Activated CD4-positive, CD25-positive, alpha-beta regulatory T cell treated with anti-CD3 and anti-CD28 coated beads, Interleukin-2, amount 50 U/mL, for 16 hours (primary cell): ENCODE measurements at places on chromosomes 16 and 17.

DNA sequence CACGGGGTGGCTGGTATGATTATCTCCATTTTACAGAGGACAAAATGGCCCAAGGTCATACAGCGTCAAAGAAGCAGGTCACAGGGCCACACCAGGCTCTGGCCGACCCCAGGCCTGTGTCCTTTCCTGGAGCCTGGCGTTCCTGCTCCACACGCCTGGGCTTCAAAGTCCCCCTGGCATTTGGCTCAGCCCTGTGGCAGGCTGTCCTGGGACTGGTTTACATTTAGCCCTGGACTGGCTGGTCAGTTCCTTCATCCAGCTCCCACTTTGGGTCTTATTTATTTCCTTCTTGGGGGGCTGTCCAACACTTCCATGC lies 15.3 kb downstream of the TBX2 start:
- DNase-seq: no peak

- no peak for DNase-seq
These were observed 561 bp upstream of the HERPUD1 start for GRCh38 chr16:56931271-56931891.

- DNase-seq: no peak
These were observed 25.2 kb downstream of the CD300A start for GRCh38 chr17:74491626-74492025.

DNA sequence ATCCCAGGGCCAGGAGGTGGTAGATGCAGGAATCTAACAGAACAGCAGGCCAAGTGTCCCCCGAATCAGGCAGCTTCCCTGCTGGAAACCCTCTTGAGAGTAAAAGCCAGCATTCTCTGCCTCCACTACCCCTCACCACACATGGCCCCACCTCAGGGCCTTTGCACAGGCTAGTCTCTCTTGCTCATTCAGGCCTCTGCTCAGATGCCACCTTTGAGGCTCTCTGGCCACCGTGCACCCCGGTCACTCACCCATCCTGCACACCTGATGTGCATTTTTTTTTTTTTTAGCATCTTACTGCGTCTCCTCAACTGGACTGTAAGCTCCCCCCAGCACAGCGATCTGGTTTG lies 34.5 kb upstream of the GSE1 start:
- no peak for DNase-seq

DNA sequence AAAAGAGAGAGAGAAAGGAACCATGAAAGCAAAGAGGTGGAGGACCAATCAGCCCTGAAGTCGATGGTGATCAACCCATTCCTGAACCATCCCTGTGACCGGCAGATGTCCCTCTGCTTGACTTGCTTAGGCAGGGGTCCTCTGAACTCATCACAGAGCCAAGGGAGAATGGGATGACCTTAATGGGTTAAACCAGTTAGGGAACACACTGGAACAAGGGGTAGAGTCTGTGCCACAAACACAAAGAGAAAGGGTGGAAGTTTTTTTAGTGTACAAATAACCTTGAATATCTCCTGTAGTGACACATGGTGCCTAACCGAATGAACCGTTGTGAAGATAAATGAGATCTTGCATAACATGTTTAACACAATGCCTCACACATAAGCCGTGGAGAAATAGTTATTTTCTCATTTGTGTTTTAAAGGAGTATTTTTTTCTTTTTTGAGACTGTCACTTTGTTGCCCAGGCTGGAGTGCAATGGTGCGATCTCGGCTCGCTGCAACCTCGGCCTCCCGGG lies 11.2 kb downstream of the NAA60 start:
- DNase-seq: no peak

GRCh38 chr16:86018071-86018470 lies 119.1 kb downstream of the IRF8 start:
- no peak for DNase-seq
